ENCODE measurements at places on chromosomes 7 and 10. TPM values are rescaled to one million over a fixed set of nuclear protein-coding genes. Genes with fewer than 3 reads are reported as not detected.

Gene GRID1
- 2.2 TPM for polyA plus RNA-seq

Gene CCDC146
- polyA plus RNA-seq, result 27.9 TPM

Gene SPDYE8
- polyA plus RNA-seq, result 0.64 TPM

Gene ZCCHC24
- polyA plus RNA-seq, result 22.5 TPM

Gene SORBS1
- 35.1 TPM for polyA plus RNA-seq

Gene FAM25A
- not detected for polyA plus RNA-seq

Gene CDC14C
- 0.04 TPM for polyA plus RNA-seq

Gene AMPH
- polyA plus RNA-seq, result 17.1 TPM

Gene COL1A2
- 595 TPM for polyA plus RNA-seq

Gene RET
- polyA plus RNA-seq, result 24.3 TPM
